RPMI7951 (cell line): ENCODE measurements at places on chromosomes 5 and 9. TPM values are rescaled to one million over a fixed set of nuclear protein-coding genes. Genes with fewer than 3 reads are reported as not detected.

SCGB3A2 gene
- not detected in 2 replicates for total RNA-seq

SPINK13 gene
- not detected in 2 replicates for total RNA-seq

FBP1 gene
- not detected in 2 replicates for total RNA-seq

ADAM19 gene
- total RNA-seq = 15.6 and 24.2 TPM in 2 replicates

HTR4 gene
- not detected in 2 replicates for total RNA-seq

CCL27 gene
- total RNA-seq = not detected in 2 replicates

FST gene
- total RNA-seq = 1.2 and 1.6 TPM in 2 replicates

PCDHGB4 gene
- 12.0 and 12.7 TPM in 2 replicates for total RNA-seq

DNA sequence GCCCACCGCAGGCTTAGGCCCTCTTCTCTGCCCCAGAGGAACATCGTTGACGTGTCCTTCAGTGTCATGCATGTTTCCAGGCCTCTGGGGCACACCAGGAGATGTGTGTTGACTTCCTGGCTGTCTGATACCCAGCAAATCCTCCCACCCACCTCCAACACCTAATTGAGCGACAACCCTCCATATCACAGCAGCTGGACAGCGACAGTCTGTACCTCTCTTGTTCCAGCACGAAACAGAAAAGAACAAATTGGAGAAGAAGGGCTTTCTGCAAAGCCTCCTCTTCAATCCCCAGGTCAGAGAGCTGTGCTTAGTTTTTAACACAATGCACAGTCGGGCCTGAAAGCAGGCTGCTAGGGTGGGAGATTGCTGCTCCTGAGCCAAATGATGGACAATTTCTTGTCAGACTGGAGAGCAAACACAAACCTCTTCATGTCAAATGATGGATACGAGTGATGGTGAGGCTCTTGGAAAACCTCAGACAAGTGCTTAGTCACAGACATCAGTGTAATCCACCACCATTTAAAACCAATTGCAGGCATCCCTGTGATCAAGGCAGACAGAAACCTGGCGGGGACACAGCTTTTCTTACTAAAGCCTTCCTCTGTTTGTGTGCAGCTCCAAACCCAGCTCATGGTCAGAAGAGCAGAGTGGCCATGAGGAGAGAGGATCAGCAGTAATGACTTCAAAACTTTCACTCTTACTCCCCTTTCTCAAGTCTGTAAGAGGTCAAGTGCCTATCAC lies 110.6 kb downstream of the EBF1 start:
- no peak for DNase-seq

- DNase-seq = peak; percentile 46
Observed at GRCh38 chr5:87705876-87706275, 293.1 kb upstream of the CCNH start.

DNA sequence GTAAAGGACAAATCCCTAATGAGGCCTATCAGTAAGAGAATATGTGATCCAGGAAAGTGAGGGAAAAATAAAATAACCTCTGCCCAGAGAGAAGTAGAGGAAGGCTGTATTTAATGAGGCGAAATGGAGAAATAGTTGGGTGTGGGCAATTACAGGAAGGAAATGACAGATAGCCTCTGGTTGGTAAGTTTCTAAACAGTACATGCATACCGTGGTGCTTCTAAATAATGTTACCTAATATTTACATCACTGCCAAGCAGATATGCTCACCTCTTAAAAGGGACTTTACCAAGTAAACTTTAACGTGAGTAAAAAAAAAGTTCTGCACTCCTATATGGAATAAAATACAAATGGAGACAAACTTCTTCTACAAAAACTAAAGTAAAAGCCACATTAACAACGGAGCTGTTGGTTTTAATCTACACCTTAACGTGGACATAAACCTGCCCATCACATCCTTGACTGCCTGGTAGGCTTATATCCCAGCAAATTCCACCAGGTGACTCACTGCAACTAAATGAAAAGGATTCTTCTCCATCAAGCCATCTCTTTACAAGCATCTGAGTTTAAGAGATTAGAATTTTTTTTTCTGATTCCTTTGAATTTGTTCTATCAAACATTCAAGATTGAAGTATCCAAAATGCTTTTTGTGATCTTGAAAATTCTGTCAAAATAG lies 12.4 kb downstream of the NFIL3 start:
- DNase-seq = no peak

GRCh38 chr5:153130296-153130695 lies 360.2 kb upstream of the GRIA1 start:
- no peak for DNase-seq

DNA sequence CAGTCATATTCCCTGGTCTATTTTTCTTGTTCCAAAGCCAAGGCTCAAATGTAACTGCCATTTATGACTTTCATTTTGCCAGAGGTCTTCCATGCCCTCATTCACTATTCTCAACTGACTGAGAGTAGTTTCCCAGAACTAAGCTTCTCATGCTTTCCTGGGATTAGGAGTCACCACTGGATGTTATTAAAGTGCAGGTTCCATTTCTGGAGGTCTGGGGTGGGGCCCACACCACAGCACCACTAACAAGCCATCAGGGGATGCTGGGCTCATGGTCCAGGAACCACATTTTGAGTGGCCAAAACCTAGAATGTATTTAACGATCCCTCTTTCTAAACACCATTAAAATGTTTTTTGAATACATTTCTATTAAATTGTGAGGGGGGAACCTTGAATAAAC lies 677.6 kb downstream of the SEMA5A start:
- DNase-seq = peak; percentile 41

- DNase-seq = no peak
Observed at GRCh38 chr5:64954518-64954917, 185.8 kb downstream of the CWC27 start.

GRCh38 chr5:140251527-140251973 lies 51.4 kb downstream of the PFDN1 start:
- DNase-seq = peak; percentile 97

- DNase-seq = peak; percentile 92
Observed at GRCh38 chr5:1171340-1171941, 30.0 kb upstream of the SLC6A19 start.

DNA sequence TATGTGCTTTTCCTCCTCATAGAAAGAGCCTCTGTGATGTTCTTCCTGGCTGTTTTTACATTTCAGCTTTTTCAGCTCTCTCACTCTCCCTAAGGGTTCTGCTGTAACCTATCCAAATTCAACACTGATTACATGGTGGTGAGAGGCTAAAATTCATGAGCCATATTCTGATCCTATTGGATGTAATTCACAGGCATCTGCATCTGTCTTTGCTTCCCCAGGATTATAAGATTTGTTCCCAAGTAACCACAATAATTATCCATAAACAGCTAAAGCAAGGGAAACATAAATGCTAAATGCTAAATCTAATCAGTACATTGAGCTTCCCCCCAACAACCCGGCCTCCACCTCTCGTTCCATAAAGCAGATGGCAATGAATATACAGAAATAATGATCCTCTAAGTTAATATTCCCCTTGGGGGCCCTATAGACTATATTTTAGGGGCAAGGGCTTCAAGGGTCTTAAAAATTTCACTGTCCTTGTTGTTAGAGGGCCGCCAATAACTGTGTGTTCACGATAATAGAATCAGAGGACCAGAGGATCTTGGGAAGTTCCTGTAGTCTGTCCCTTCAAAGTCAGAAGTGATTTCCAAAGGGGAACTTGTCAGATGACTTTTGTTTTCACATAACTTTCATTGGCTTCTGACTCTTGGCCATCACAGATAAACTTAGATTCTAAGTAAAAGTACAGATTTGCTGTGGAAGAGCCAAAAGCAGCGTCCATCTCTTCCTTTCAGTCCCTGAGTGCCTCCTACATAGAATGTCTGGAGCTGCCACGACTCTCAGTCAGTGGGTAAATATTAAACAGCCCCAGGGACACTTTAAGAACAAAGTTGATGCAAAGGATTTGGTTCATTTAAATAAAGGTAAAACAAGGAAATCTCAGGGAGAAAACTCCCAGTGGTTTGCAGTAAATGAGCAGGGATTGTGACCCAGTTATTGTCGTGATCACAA lies 125.6 kb downstream of the ALDH1A1 start:
- no peak for DNase-seq

GRCh38 chr9:79166005-79166404 lies 405.8 kb upstream of the TLE4 start:
- peak; percentile 35 for DNase-seq

DNA sequence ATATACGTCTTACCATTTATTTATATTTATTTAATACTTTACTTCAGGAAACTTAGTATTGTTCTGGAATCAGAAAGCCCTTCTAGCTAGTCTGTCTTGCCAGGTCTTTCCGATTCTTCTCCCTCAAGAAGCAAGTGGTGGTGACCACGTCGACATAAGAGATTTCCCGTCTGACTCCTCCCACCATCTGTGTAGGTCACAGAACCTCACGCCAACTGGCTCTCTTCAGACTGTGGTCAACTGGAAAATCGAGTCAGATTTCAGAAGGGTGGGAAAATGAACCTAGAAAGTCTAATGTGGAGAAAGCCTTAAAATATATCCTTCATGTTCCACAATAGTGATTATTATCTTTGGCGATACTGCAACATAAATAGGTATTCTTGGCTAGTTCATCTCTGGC lies 17.3 kb downstream of the THBS4 start:
- no peak for DNase-seq

DNA sequence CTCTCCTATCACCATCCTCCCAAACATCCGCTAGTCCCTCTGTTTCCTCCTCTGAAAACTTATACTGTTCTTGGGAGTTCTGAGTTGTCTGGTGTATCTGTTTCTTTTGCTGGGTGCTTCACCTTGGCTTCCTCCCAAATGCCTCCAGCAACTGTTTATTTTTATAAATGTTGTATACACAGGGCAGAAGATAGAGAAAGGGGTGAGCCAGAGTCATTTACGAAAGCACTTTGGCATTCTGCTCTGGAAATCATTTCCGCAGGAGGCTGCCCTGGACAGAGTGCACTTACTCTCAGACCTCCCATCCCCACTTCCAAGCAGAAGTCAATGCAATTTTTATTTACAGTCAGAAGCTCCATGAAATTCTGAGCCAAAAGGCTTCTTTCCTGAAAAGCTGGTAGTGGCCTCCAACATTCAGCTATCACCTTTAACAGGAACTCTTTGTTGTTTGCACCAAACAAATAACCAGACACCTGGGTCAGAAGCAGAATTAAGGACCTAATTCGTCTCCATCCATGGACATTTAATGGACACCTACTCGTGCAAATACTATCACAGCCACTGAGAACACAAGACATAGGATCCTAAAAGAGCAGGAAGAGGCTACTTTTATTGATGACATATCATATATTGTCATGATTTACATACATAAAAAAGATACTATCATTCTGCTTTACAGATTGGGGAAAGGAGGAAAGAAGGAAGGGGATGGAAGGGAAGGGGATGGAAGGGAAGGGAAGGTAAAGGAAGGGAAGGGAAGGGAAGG lies 229.5 kb upstream of the PAPPA start:
- DNase-seq = peak; percentile 87

GRCh38 chr5:139592289-139592688 lies 31.1 kb downstream of the UBE2D2 start:
- no peak for DNase-seq
